ENCODE measurements at places on chromosomes 3 and 15.

DNA sequence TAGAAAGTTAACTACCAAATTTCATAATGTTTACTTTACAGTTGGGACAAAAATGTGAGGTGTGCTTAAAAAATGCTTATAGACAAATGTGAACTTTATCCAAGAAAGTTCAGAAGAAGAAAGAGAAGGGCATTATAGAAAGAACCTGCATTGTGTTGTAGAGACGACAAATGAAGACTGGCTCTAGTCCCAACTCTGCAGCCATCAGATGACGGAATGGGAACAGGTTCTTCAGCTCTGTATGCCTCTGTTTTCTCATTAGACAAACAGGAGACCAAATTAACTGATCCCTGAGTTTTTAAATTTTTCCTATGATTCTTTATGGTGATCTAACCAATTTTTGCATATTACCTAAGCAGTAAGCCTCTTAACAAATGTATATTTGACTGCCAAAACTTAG is 49.2 kb downstream of the PDZRN3 start:
- no peak for DNase-seq
- peaks cover 20% of the 10 kb centered on the region for H3K4me1 ChIP-seq
- H3K27me3 ChIP-seq = no peaks in the 10 kb centered on the region
- H3K36me3 ChIP-seq = no peaks in the 10 kb centered on the region

GRCh38 chr3:24315356-24315755 is 179.3 kb downstream of the THRB start:
- H3K4me3 ChIP-seq = no peak overlapping the region
- H3K27ac ChIP-seq = no peak overlapping the region
- no peaks in the 10 kb centered on the region for H3K27me3 ChIP-seq
- no peaks in the 10 kb centered on the region for H3K36me3 ChIP-seq
- no peak for DNase-seq

DNA sequence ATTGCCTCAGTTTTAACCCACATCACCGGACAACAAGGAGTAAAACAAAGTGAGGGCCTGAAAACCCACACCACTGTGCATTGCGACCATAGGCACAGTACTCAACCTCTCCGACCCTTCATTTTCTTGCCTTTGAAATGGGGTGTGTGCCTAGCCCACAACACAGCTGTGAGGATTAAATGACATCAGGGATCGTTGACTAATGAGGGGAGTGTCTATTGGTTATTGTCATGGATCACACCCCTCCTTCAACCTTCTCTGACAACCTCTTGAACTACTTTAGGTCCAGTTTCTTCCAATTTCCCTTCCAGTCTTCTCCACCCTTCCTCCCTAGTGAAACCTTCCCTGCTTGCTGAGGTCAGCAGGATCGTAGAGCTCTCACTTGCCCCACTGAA is 89.5 kb downstream of the HES1 start:
- no peak overlapping the region for H3K4me3 ChIP-seq
- H3K36me3 ChIP-seq = no peaks in the 10 kb centered on the region
- H3K4me1 ChIP-seq = no peaks in the 10 kb centered on the region
- H3K27ac ChIP-seq = no peak overlapping the region
- H3K27me3 ChIP-seq = peaks cover 53% of the 10 kb centered on the region
- no peak for DNase-seq

- H3K4me3 ChIP-seq = no peak overlapping the region
- H3K36me3 ChIP-seq = no peaks in the 10 kb centered on the region
- no peak overlapping the region for H3K27ac ChIP-seq
- H3K4me1 ChIP-seq = peaks cover 8% of the 10 kb centered on the region
Observed at GRCh38 chr3:119924111-119925094, 142.5 kb downstream of the NR1I2 start.

DNA sequence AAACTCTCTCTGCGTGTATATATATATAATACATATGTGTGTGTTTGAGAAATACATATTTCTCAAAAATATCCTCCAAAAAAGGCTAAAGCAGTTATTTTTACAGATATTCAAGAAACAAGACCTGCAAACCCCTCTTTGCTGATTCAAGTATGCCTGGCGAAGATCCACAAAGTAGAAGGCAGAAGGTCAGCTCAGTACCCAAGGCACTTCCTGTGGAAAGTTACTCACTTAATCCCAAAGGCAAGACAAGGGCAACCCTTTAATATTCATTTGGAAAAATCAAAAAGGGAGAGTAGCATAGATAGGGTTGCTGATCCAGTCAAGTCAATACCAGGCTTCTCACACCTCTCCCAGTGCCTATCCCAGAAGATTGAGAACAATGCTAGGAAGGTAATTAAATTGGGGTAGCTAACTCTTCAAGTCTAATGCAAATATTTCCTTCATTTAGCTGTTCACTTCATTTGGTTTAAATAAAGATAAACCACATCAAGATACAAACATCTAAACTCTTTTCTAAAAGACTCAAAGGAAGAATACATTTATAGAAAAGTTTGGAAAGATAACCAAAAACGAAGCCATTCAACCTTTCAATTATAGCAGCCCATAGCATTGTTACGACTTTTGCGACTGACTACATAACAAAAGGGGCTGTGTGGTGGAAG is 7.2 kb downstream of the COX17 start:
- peak overlapping the region; percentile 16 for H3K27ac ChIP-seq
- peaks cover 34% of the 10 kb centered on the region for H3K36me3 ChIP-seq
- no peaks in the 10 kb centered on the region for H3K27me3 ChIP-seq
- H3K4me3 ChIP-seq = no peak overlapping the region

DNA sequence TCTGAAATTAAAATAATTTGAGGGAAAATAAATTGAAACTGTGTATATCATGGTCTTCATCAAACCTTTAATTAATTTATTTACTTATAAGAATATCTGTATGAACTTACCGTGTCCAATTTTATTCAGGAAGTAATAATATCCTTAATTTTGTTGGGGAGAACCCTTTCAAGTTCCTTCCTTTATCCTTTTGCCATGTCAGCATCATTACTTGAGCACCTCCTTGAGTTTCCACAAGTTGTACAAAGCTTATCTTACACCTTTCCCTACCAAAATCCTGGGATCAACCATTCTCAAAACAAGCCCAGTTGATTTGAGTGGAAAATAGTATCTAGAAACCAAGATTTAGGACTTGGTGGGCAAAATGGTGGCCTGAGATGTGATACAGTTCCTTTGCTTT is 37.3 kb downstream of the PLSCR2 start:
- no peaks in the 10 kb centered on the region for H3K36me3 ChIP-seq
- H3K4me3 ChIP-seq = no peak overlapping the region
- no peaks in the 10 kb centered on the region for H3K4me1 ChIP-seq

DNA sequence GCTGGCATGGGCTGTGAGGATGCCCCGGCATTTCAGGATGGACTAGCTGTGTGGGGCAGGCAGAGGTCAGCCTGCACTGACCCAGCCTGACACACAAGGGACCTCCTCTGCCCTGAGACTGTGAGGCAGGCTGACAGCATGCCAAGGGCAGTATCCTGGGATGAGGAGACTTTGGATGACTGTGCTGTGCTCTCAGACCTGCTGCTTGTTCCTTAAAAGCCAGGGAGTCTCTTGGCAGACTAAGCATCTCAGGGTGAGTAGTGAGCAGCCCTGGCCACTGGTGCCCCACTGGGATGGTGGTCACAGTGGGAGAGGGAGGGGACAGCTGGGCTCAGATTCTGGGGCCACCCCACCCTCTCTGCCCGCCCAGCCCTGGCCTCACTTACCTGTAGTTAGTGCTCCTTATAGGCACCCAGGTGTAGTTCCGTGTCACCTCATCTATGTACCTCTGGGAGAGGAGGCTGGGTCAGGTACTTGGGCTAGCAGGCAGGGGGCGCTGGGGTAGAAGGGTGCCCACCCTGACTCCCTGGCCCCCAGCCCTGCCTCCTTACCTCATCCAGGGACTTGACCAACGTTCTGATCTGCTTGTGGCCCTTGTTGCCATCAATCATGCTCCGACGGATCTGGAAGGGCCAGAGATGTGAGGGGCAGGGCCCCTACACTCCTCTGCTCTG is 16.1 kb upstream of the TMEM115 start:
- H3K4me1 ChIP-seq = no peaks in the 10 kb centered on the region
- no peak for DNase-seq
- peaks cover 28% of the 10 kb centered on the region for H3K27me3 ChIP-seq
- H3K4me3 ChIP-seq = no peak overlapping the region

- no peaks in the 10 kb centered on the region for H3K4me1 ChIP-seq
- H3K4me3 ChIP-seq = no peak overlapping the region
- H3K27ac ChIP-seq = no peak overlapping the region
- DNase-seq = no peak
- no peaks in the 10 kb centered on the region for H3K27me3 ChIP-seq
Observed at GRCh38 chr3:187888701-187889100, 143.4 kb upstream of the BCL6 start.

GRCh38 chr3:187567661-187568121 is 102.5 kb downstream of the SST start:
- H3K27ac ChIP-seq = no peak overlapping the region
- H3K4me1 ChIP-seq = peaks cover 17% of the 10 kb centered on the region
- no peak for DNase-seq
- no peaks in the 10 kb centered on the region for H3K36me3 ChIP-seq

GRCh38 chr3:53773611-53774368 is 72.4 kb downstream of the CHDH start:
- no peak overlapping the region for H3K27ac ChIP-seq
- no peak overlapping the region for H3K4me3 ChIP-seq
- no peaks in the 10 kb centered on the region for H3K36me3 ChIP-seq
- no peaks in the 10 kb centered on the region for H3K4me1 ChIP-seq

- no peaks in the 10 kb centered on the region for H3K36me3 ChIP-seq
- no peak overlapping the region for H3K27ac ChIP-seq
- H3K27me3 ChIP-seq = no peaks in the 10 kb centered on the region
- no peaks in the 10 kb centered on the region for H3K4me1 ChIP-seq
Observed at GRCh38 chr3:36957063-36957462, 12.2 kb upstream of the TRANK1 start.

Measured in tibial artery (tissue), 4 donors.